ENCODE measurements at places on chromosomes 7 and 10.

- H3K27ac ChIP-seq = no peak overlapping the region
- H3K4me3 ChIP-seq = no peak overlapping the region
- peak; percentile 26 for DNase-seq
- peaks cover 30% of the 10 kb centered on the region for H3K4me1 ChIP-seq
Observed at GRCh38 chr10:17648243-17649035, 4.5 kb downstream of the STAM start.

DNA sequence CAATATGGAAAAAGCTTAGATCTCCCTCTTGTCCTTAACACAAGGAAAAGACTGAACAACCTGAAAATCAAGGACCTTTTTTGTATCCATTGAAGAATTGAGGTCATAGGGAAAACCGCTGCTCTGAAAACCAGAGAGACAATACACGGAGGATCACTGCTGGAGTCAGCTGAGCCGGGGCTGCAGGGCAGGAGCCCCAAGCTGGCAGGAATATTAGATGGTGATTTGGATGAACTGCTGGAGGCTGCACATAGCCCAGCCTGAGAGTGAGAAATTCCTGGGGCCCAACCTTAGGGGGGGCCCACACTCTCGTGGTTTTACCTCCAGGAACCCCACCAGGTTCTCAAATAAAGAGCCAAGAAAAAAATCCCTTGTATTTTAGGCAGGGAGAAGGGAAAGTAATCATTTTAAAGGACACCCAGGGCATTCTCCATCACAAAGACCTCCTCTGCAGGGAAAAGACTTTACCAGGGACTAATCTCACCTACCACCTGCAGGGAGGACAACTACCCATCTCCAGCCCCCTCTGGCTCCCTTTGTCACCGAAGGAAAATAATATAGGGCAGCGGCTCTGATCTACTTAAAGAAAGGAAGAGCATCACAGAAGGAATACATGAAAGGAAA is 55.4 kb upstream of the RNF32 start:
- no peaks in the 10 kb centered on the region for H3K4me1 ChIP-seq
- no peak overlapping the region for H3K4me3 ChIP-seq
- no peak overlapping the region for H3K27ac ChIP-seq

- H3K4me3 ChIP-seq = no peak overlapping the region
- H3K27ac ChIP-seq = no peak overlapping the region
- no peaks in the 10 kb centered on the region for H3K36me3 ChIP-seq
- peaks cover 3% of the 10 kb centered on the region for H3K4me1 ChIP-seq
- H3K27me3 ChIP-seq = no peaks in the 10 kb centered on the region
- DNase-seq = no peak
Observed at GRCh38 chr10:24872790-24873182, 79.6 kb downstream of the PRTFDC1 start.

- DNase-seq = no peak
- no peak overlapping the region for H3K27ac ChIP-seq
- H3K27me3 ChIP-seq = no peaks in the 10 kb centered on the region
- no peaks in the 10 kb centered on the region for H3K4me1 ChIP-seq
Observed at GRCh38 chr10:111018021-111018420, 58.8 kb upstream of the ADRA2A start.

- H3K27me3 ChIP-seq = no peaks in the 10 kb centered on the region
- no peak for DNase-seq
- no peaks in the 10 kb centered on the region for H3K4me1 ChIP-seq
- no peak overlapping the region for H3K4me3 ChIP-seq
- no peak overlapping the region for H3K27ac ChIP-seq
- H3K36me3 ChIP-seq = no peaks in the 10 kb centered on the region
Observed at GRCh38 chr10:86253091-86254072, 113.2 kb downstream of the GRID1 start.

DNA sequence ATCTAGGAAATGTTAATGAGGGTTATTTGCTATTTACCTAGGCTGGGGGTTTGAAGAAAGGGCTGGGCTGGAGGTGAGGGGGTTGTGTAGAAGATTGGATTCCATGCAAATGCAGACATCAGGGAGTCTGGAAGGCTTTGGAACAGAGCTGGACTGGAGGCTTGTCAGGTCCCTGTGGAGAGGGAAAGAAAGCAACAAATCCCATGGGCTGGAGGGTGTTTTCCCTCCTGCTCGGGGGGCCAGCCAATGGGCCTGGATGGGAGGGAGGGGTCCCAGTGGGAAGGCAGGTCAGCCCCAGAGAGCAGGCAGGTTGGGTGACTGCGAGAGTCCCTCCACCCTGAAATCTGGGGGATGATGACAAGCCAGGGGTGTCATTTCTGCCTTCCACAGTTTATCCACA is 431.8 kb downstream of the RPS24 start:
- no peak overlapping the region for H3K4me3 ChIP-seq
- no peaks in the 10 kb centered on the region for H3K36me3 ChIP-seq
- no peaks in the 10 kb centered on the region for H3K27me3 ChIP-seq
- no peak for DNase-seq

DNA sequence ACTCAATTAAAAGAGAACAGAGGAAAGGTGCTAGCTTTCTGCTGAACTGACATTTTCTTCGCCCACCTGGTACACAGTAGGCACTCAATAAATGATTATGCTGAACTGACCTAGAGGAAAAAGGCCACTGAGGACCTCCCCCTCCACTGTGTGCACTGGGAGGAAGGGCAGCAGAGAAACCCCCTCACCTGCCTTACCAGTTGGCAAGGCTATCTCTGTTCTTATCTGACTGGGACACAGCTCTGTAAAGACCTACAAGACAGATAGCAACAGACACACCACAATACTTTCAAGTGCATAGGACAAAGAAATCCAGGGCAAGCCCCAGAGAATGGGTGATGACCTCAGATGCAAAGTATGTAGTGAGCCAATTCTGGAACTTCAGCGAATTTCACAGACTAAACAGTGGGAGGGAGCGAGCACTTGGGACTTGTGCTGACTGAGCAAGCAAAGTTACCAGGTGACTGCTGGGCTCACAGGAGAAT is 30.4 kb downstream of the PDLIM1 start:
- no peak for DNase-seq
- H3K27ac ChIP-seq = peak overlapping the region; percentile 73
- H3K36me3 ChIP-seq = peaks cover 20% of the 10 kb centered on the region

DNA sequence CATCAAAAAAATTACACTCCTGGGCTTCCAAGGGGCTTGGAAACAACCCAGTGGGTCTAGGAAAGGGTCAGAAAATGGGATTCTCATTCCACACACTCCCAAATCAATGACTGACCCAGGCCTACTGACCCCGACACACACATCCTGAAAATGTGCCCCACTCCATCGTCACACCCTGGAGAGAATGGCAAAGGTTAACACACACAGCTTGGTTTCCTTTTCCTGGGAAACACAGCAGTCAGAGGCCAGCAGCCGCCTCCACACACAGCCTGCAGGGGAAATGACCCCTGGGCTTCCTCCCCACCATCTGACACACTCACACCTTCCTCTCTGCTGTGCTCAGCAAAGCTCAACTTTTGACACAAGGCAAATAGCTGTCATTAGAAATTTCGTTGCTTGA is 42.9 kb downstream of the SH3PXD2A start:
- H3K4me1 ChIP-seq = peaks cover 42% of the 10 kb centered on the region
- H3K36me3 ChIP-seq = no peaks in the 10 kb centered on the region
- DNase-seq = peak; percentile 37
- peak overlapping the region; percentile 74 for H3K27ac ChIP-seq
- H3K27me3 ChIP-seq = no peaks in the 10 kb centered on the region
- H3K4me3 ChIP-seq = no peak overlapping the region

DNA sequence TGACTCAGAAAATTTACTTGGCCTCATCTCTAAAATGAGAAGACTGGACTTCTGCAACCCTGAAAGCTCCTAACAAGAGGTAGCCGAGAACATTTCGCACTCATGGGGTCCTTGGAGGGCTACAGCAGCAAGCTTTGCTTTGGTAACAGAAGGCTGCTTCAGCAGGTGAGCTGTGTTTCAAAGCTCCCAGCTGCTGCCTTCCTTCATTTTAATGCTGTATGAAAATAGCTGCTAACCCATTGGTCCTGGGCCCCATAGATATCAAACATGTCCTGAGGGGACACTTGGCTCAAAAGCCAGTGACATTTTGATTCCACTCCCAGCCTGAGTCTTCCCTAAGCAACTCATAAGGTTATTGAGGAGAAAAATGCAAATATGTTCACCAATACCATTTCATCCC is 14.3 kb upstream of the MALSU1 start:
- H3K36me3 ChIP-seq = no peaks in the 10 kb centered on the region
- no peak for DNase-seq
- no peaks in the 10 kb centered on the region for H3K27me3 ChIP-seq
- H3K27ac ChIP-seq = no peak overlapping the region

GRCh38 chr10:6530966-6531365 is 49.1 kb downstream of the PRKCQ start:
- no peaks in the 10 kb centered on the region for H3K36me3 ChIP-seq
- H3K4me1 ChIP-seq = no peaks in the 10 kb centered on the region
- no peak overlapping the region for H3K4me3 ChIP-seq
- H3K27me3 ChIP-seq = no peaks in the 10 kb centered on the region

- no peak for DNase-seq
- H3K27me3 ChIP-seq = no peaks in the 10 kb centered on the region
- no peaks in the 10 kb centered on the region for H3K36me3 ChIP-seq
- H3K4me3 ChIP-seq = no peak overlapping the region
Observed at GRCh38 chr7:136741941-136742340, 126.5 kb upstream of the CHRM2 start.

DNA sequence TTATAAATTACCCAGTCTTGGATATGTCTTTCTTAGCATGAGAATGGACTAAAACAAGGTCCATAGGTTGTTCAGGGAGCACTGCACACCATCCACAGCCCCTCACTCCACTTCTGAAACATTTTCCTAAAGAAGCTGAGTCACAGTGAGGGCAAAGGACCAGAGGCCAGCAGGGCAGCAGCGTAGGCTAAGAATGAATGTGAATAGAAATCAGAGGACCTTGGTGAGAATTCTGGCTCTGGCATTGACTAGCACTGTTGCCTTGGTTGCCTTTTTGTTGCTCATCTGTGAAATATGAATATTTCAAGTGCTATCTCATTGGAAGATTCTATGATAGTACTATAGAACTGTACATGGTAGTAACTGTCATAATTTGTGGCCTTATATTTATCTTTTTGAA is 41.7 kb upstream of the TOMM7 start:
- no peaks in the 10 kb centered on the region for H3K36me3 ChIP-seq
- H3K27ac ChIP-seq = no peak overlapping the region
- H3K4me3 ChIP-seq = no peak overlapping the region
- H3K4me1 ChIP-seq = no peaks in the 10 kb centered on the region

GRCh38 chr7:3955751-3956696 is 655.0 kb downstream of the SDK1 start:
- H3K4me3 ChIP-seq = no peak overlapping the region
- H3K27me3 ChIP-seq = no peaks in the 10 kb centered on the region
- no peak overlapping the region for H3K27ac ChIP-seq
- H3K36me3 ChIP-seq = no peaks in the 10 kb centered on the region
- DNase-seq = peak; percentile 14

DNA sequence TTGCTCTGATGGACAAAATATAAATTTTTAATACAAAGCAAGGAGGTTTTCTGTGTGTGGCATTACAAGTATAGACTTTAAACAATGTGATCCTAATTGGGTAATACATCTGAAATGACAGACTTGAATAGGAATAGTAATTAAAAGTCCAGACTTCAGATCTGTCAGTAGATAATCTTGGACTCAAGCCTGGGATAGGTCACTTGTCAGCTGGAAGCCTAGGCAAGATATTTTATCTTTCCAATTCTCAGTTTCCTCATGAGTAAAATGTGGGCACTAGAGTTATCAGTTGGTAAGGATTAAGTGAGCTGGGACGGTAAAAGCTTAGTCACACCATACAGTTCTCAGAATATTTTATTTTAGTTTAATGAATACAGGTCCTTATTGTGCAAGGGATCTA is 10.4 kb upstream of the ZMYND11 start:
- H3K27ac ChIP-seq = no peak overlapping the region
- no peak for DNase-seq
- no peak overlapping the region for H3K4me3 ChIP-seq
- H3K36me3 ChIP-seq = no peaks in the 10 kb centered on the region
- H3K27me3 ChIP-seq = peaks cover 9% of the 10 kb centered on the region
- H3K4me1 ChIP-seq = no peaks in the 10 kb centered on the region

DNA sequence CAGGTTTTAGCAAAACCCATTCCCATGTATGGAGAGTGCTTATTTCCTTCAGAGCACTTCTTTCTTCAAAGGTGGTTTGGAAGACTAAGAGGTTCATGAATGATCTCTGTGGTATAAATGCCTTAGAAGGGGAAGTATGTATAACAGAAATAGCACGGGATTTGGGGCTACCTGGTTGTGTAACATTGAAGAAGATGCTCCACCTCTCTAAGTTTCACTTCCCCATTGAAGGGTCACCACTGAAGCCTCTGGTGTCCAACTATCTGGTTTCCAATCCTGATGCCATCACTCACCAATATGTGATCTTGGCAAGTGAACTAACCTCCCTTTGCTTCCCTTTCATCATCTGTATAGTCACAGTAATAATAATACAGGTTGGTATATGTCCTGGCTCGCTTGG is 37.2 kb downstream of the CYCS start:
- DNase-seq = no peak
- H3K27me3 ChIP-seq = no peaks in the 10 kb centered on the region
- H3K36me3 ChIP-seq = no peaks in the 10 kb centered on the region

DNA sequence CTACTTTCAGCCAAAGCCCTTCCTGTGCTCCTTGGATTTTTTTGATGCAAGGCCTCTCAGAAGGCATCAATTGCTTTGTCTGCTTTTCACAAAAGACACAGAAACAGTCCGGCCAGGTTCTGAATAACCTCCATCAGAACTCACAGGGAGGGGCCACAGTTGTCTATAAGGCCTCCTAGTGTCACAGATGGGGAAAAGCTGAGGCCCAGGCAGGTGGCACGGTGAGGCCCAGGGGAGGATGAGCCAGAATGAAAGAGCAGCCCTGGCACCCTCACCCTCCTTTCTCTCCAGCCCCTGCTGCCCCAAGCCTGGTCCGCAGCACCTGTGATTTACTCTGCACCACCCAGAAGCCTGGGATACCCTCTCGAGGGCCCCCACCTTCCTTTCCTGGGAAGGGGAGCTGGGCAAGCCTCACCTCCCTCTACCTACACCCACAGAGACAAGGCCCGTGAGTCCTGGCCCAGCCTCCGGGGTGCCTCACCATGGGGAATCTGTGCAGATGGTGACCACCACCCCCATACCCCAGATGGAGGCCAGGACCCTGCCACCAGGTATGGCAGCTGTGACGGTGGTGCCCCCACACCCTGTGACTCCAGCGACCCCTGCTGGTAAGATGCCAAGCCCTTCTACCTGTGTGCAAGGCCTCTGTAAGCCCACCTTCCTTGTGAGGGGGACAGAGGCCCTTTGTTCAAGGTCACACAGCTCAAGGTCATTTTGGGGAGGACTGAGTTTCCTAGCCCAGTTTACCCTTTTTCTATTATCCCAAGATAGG is 26.2 kb upstream of the ZNF467 start:
- no peak overlapping the region for H3K4me3 ChIP-seq
- peak; percentile 54 for DNase-seq
- H3K27me3 ChIP-seq = no peaks in the 10 kb centered on the region

GRCh38 chr10:62402508-62402907 is 28.3 kb downstream of the ZNF365 start:
- DNase-seq = no peak
- H3K4me1 ChIP-seq = no peaks in the 10 kb centered on the region
- H3K4me3 ChIP-seq = no peak overlapping the region
- no peaks in the 10 kb centered on the region for H3K27me3 ChIP-seq
